ENCODE measurements at places on chromosomes 3 and 15. TPM values are rescaled to one million over a fixed set of nuclear protein-coding genes. Genes with fewer than 3 reads are reported as not detected.

SPATA12 gene
- not detected for total RNA-seq

GHSR gene
- total RNA-seq: 0.63 TPM

CAPN3 gene
- total RNA-seq: 6.8 TPM

P2RY14 gene
- total RNA-seq: 0.31 TPM

SLC24A5 gene
- not detected for total RNA-seq

GOLGA8R gene
- 40.0 TPM for total RNA-seq

CCDC51 gene
- 4.4 TPM for total RNA-seq

GOLGA6L7 gene
- total RNA-seq: not detected

GRCh38 chr3:120864541-120864940, 43.5 kb upstream of the STXBP5L start:
- DNase-seq: no peak

DNA sequence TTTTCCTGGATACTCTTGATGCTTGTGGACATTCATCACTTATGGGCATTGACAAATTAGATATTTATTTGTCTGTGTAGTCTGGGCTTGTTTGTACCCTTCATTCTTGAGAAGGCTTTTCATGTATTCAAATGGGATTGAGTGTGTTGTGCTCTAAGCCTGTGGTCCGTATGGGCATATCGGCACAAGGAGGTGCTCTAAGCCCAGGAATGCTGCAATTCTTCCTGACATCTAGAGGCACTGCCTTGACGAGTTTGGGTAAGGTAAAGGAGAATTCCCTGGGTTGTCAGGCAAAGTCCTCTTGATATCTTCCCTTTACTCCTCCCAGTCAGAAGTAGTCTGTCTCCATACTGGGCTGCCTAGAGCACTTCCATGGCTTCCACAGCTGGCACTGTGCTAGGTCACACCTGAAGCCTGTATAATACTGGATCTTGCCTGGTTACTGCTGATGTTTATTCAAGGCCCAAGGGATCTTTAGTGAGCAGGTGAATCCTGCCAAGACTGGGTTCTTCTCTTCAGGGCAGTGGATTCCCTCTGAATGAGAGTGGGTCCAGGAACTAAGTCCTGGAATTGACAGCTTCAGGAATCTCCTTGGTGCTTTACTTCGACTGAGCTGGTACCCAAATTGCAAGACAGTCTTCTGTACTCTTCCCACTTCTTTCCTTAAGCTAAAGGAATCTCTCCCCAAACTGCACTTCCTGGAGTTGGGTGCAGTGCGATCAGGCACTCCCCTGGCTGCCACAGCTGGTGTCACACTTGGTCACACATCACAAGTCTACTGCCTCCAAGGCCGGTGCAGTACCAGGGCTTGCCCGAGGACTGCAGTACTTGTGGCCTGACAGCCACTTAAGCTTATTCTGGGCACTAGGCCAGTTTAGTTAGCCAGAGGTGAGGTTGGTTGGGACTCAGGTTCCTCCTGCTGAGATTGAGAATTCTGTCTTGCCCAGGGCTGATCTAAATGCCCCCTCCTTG, 46.0 kb downstream of the GALK2 start:
- DNase-seq: peak; percentile 4

GRCh38 chr15:38611228-38611627, 46.6 kb upstream of the RASGRP1 start:
- peak; percentile 61 for DNase-seq

DNA sequence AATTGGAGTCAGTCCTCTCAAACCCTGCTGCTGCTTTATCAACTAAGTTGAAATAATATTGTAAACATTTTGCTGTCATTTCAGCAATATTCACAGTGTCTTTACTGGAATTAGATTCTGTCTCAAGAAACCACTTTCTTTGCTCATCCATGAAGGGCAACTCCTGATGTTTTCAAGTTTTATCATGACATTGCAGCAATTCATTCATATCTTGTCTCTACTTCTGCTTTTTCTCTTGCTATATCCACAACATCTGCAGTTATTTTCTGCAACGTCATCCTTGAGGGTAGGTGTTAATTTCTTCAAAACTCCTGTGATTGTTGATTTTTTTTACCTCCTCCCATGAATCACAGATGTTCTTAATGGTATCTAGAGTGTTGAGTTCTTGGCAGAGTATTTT, 181.6 kb downstream of the EPHA6 start:
- DNase-seq: no peak

GRCh38 chr3:129439226-129439816, 427 bp downstream of the MBD4 start:
- peak; percentile 22 for DNase-seq

DNA sequence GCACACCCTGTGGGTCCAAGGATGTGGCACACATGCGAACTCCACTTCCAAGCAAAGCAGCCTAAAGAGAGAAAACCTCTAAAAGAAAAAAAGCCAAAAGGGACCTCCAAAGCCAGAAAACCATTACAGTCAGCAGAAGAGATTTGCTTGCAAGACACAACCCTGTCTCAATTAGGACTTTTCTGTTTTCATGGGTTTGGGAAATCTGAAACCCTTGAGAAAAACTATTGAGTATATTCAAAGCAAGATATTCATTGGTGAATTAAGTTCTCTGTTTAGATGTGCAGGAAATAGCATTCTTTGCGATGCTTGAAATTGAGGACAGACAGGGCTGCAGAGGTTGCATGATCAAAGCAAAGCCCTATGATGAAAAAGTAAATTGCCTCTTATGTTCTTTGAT, 10.2 kb upstream of the LDHAL6B start:
- no peak for DNase-seq

DNA sequence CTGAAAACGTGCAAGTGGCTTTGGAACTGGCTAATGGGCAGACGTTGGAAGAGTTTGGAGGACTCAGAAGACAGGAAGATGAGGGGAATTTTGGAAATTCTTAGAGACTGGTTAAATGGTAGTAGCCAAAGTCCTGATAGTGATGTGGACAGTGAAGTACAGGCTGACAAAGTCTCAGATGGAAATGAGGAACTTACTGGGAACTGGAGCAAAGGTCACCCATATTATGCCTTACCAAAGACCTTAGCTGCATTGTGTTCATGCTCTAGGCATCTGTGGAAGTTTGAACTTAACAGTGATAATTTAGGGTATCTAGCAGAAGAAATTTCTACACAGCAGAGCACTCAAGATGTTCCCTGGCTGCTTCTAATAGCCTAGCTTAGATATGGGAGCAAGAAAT, 28.6 kb upstream of the SERPINI2 start:
- no peak for DNase-seq

- DNase-seq: no peak
Observed at GRCh38 chr15:41304149-41304770, 28.1 kb downstream of the OIP5 start.

DNA sequence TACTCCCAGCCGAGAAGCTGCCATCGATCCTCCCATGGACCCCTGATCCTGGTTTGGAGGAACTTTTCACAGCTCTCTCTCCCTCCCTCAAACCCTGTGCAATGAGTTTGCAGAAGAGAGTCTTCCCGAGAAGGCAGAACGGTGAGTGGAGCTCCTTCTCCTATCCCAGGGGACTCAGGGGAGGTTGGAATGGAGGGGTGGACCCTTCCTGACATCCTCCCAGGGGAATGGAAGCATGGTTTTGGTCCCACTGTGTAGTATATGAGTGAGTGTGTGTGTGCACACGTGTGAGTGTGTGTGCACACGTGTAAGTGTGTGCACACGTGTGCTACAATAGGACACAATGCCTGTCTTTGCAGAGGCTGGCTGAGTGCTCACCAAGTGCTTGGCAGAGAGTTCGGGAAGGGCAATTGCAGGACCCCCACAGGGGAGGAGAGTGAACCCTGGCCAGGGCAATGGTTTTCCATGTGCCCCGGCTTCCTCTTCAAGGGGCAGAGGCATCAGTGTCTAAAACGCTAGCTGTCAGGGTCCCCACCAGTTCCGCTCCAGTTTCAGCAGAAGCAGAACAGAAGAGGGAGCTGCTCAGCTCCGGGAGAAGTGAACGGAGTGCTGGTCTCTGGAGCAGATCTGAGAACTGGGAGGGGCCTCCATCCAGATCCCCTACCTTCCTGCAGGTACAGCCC, 13.8 kb upstream of the IL16 start:
- no peak for DNase-seq

DNA sequence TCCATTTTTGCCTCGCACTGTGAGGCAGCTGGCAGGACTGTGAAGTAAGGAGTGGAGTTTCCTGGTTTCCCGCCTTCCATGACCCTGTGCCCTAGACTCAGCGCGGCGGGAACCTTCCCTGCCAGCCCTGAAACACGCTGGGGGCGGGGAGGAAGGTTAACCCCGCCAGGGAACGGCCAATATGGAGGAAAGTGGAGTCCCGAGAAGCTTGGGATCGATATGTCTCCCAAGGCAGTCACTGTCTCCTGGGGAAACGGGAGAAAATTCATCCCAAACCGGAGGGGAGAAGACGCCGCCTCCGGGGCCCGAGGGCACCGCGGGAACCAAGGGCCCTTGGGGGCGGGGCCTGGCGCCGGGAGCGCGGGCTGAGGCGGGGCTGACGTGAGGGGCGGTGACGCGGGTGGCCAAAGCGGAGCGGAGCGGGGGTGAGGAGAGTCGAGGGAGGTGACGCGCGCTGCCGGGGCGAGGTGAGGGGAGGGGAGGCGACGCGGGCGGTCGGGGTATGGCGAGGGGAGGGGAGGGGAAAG, at the start of gene HMCES:
TSS of gene HMCES (plus strand) at position 432 of the 527 bp plus-strand sequence. CDS start 863 bp downstream, outside the sequence.
- peak; percentile 91 for DNase-seq

- DNase-seq: no peak
Observed at GRCh38 chr15:90868261-90868689, at the start of gene FURIN. TSS of gene FURIN (plus strand) at chr15:90868588. CDS start at chr15:90875741, 7,153 bp downstream.

DNA sequence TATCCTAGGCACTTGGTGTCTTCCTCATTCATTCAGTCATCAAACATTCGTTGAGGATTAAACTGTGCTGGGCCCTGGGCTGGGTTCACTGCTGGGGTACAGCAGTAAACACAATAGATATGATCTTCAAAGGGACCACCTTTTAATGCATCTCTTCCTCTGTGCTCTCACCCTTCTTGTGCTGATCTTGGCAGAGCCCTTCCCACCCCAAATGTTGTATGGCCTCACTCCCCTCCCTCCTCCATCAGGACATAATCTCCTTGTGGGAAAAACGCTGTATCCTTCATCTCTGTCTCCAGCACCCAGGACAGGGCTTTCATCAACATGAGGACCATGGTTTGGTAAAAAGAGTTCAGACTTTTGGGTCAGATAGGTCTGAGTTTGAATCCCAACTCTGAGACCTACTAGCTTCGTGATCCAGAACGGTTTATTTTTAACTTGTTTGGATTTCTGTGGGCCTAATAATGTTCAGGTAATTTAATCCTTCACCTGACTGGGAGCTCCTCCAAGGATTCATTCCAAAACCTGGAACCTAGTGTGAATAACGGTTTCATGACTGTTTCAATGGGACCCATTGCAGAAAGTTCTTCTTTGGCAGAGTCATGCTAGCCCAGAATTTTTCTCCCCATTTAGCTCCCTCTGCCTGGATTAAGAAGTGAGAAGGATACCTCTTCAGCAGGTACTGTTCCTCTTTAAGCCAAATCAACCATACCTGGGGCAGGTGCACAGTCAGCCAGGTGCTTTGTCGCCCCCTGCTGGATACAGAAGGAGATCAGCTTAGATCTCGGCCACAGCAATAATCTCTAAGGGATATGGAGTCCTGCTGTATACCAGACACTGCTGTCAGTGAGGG, 5.2 kb upstream of the WNT7A start:
- peak; percentile 88 for DNase-seq

GRCh38 chr15:100131321-100132224, 210.2 kb downstream of the ADAMTS17 start:
- peak; percentile 31 for DNase-seq

- DNase-seq: no peak
Observed at GRCh38 chr15:29302871-29303270, 33.2 kb upstream of the NSMCE3 start.

DNA sequence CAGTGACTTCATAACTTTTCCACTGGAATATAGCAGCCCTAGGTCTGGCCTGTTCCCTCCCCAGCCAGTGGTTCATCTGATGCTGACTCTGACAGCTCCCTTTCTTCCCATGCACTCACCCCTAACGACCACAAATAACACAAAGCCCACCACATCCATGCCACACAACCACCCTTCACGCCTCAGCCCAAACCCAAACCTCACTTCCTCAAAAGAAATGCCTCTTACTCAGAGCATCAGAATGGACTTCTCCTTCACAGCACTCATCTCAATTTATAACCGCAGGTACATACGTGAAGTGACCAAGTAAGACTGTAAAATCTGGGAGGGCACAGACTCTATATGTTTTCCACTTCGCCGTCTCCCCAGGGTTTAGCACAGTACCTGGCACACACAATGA, 1.1 kb downstream of the RBSN start:
- DNase-seq: peak; percentile 59

GRCh38 chr15:67161412-67161811, 93.0 kb downstream of the AAGAB start:
- no peak for DNase-seq

GRCh38 chr15:28094732-28095521, 4.2 kb downstream of the OCA2 start:
- DNase-seq: no peak

DNA sequence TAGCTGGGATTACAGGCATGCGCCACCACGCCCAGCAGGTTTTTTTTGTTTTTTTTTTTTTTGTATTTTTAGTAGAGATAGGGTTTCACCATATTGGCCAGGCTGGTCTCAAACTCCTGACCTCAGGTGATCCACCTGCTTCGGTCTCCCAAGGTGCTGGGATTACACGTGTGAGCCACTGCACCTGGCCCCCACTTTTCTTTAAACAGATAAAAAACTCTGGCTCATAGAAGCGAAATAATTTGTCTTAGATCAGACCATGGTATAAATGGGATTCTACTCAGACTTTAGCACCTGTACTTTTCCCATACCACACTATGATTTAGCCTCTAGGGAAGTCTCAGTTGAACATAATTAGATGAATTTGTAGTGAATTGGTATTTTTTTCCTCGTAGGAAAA, 182.4 kb downstream of the AKAP13 start:
- DNase-seq: no peak

GRCh38 chr15:50066666-50067065, 52.4 kb downstream of the ATP8B4 start:
- no peak for DNase-seq

GRCh38 chr3:122730240-122730639, 49.6 kb downstream of the PARP14 start:
- no peak for DNase-seq

DNA sequence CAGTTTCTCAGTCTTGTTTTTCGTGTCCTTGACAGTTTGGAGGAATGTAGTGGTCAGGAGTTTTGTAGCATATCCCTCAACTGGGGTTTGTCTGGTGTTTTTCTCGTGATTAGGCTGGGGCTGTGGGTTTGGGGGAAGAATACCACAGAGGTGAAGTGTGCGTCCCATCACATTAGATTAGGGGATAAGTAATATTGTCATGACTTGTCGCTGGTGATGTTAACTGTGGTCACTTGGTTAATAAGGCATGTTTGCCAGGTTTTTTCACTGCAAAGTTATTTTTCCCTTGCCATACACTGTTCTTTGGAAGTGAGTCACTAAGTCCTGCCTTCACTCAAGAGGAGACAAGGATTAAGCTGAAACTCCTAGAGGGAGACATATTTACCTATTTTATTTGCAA, 39.1 kb downstream of the PAK2 start:
- DNase-seq: no peak

Data from natural killer cell (primary cell).